Bronchus fibroblast of lung (primary cell): ENCODE measurements at places on chromosomes 6 and 20. TPM values are rescaled to one million over a fixed set of nuclear protein-coding genes. Genes with fewer than 3 reads are reported as not detected.

Gene CEP85L
- 3.9 and 4.5 TPM in 2 replicates for total RNA-seq

Gene RTN4IP1
- total RNA-seq, result 7.3 and 9.9 TPM in 2 replicates

Gene PERP
- total RNA-seq, result 33.6 and 38.5 TPM in 2 replicates

Gene ATAT1
- 4.5 and 6.4 TPM in 2 replicates for total RNA-seq

Gene CHRNA4
- not detected in 2 replicates for total RNA-seq

Gene IMPG1
- 0.30 TPM in 1 of 2 replicates, not detected in the other for total RNA-seq

Gene GMPR
- 1.7 and 2.8 TPM in 2 replicates for total RNA-seq

Gene BCLAF1
- total RNA-seq, result 46.8 and 58.7 TPM in 2 replicates

Gene DSN1
- total RNA-seq, result 30.6 and 37.2 TPM in 2 replicates

Gene NEU1
- 53.8 and 61.4 TPM in 2 replicates for total RNA-seq
